Stimulated activated CD4-positive, alpha-beta T cell treated with anti-CD3 and anti-CD28 coated beads, Interleukin-12 subunit alpha, Interleukin-12 subunit beta, amount 100 ng/mL, for 48 hours (primary cell): ENCODE measurements at places on chromosomes 2 and 18.

DNA sequence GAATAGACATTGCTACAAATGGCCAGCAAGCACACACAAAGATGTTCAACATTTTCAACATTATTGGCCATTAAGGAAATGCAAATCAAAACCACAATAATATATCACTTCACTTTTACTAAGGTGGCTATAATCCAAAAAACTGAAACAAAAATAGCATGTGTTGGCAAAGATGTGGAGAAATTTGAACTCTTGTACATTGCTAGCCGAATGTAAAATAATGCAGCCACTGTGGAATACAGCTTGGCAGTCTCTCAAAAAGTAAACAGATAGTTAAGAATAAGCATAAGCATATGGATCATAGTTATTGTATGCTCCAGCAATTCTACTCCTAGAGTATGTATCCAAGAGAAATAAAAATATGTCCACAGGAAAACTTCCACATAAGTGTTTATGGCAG, 192.5 kb downstream of the EN1 start:
- DNase-seq: no peak

DNA sequence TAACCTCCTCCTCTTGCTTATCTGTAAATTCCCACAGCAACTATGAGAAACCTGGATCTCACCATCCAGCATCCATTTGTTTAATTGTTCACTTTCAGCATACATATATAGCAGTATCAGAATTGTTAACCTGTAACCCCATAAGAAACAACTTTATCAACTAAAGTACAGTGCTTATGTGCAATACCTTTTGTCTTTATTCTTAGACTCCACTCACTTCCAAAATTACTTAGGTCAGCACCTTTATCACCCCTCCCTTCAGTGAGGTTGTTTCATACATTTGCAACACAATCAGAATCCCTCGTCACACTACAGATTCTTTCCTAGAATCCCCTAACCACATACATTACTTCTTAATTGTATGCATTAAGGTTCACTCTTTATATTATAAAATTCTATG, 225.9 kb upstream of the NCKAP5 start:
- DNase-seq: no peak

DNA sequence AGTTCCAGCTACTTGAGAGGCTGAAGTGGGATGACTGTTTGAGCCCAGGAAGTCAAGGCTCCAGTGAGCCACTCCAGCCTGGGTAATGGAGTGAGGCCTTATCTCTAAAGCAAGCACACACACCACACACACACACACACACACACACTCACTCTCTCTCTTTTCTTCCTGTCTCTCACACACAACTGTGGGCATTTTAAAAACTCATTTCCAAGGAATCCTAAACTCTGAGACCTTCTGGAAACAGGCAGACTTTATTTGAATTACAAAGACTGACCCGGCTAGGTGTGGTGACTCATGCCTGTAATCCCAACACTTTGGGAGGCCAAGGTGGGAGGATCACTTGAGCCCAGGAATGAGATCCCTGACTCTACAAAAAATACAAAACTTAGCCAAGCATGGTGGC, 21.3 kb downstream of the WDSUB1 start:
- no peak for DNase-seq

GRCh38 chr2:44844651-44845270, 96.7 kb upstream of the SIX3 start:
- no peak for DNase-seq

- no peak for DNase-seq
Observed at GRCh38 chr2:79860228-79861058, 347.6 kb downstream of the CTNNA2 start.

GRCh38 chr18:57621246-57621604, 411 bp downstream of the NARS1 start:
- DNase-seq: no peak
